ENCODE measurements at places on chromosomes 1 and 21.

DNA sequence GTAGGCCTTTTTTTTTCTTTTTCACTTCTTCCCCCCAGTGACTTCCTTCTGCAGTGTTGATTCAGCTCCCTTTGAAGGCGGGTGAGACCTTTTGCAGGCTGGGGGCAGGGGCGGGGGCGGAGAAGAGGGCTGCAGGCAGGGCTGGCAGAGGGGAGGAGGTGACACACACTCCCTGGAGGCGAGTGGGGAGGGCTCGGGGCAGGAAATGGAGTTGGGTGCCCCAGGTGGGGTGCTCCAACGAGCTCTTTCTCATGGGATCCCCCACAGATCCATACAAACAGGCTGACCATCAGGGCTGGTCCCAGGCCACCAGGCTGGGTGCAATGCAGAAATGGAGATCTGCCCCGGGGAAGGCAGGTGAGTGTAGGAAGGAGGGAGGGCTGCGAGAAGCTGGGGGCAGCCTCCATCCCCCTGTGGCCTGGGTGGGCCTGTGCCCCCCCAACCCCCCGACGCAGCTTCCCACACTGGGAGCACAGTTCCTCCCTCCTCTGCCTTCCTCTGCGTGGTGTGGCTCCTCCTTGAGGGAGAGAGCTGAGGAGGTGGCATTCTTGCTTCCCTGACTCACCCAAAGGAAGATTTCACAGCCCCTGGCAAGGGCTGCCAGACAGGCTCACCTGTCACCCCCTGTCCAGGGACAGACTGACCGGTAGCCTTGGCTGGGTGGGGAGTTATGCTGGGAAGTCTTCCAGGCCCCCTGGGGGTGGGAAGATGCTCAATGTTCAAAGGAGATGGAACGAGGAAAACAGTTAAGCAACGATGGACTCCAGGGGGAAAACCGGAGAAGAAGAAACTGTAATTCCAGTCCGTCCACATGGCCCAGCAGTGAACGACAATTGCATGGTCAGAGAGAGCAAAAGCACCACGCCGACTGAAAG, 7.1 kb upstream of the ITGB2 start:
- DNase-seq: peak; percentile 92

DNA sequence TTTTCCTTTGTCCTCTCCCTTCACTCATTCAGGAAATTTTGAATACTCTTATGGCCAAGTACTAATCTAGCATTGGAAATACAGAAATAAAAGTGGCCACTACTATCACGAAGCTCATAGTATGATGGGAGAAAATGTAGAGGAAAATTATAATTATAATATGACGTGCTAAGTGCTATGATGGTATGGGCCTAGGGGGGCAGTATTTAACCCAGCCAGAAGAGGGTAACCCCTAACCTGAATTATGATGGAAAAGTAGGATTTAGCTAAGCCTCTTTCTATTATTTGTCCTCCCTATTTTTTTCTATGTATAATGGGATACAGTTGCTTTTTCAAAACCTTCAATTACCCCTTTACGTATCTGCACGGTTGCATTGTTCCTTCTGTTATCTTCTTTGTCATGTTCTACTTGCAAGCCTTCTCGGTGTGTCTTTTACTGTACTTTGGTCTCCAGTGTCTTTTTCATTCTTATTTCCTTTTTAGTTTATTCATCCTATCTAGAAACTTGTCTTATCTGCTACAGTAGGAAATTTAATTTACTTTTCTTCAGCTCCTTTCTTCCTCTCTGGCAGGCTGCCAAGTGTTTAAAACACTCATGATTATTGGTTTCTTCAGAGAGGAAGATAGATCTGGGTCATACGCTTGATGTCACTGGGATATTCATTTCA, 88.8 kb upstream of the GPR52 start:
- DNase-seq: no peak

DNA sequence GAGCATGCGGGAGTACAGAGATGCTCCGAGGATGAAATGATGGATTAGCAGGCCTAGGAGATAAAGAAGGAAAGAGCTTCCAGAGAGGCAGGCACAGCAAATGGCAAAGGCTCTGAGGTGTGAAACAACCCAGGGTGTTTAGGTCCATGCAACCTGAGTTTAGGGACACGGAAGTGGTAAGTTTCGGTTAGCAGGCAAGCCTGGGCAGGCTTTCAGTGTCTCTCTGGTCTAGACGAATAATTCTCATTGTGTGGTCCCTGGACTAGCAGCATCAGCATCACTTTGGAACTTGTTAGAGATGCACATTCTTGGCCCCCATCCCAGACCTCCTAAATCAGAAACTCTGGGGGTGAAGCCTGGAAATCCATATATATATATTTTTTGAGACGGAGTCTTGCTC, 18.6 kb downstream of the NKAIN1 start:
- DNase-seq: no peak

GRCh38 chr1:19645411-19646251, 1.5 kb downstream of the NBL1 start:
- no peak for DNase-seq

- DNase-seq: peak; percentile 76
Measured at GRCh38 chr1:150922519-150922975, 3.6 kb upstream of the SETDB1 start.

GRCh38 chr1:1591452-1591851, 8.5 kb downstream of the FNDC10 start:
- DNase-seq: no peak

DNA sequence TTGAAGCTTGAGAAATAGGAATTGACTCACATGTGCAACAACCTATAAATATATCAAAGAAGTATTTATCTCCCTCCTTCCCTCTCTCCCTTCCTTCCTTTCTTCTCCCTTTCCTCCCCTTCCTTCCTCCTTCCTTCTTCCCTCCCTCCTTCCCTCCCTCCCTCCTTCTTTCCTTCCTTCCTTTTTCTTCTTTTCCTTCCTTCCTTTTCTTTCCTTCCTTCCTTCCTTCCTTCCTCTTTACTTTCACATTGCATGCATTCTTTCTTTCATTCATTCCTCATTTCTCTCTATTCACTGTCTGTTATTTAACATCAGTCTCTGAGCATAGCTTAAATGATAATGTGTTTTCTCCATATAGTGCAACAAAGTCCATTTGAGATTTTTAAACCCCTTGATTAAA, 214.2 kb downstream of the CHRM3 start:
- DNase-seq: no peak

Data from activated T-cell treated with anti-CD3 and anti-CD28 coated beads for 4 hours (primary cell).